ENCODE measurements at places on chromosomes 13 and 19.

DNA sequence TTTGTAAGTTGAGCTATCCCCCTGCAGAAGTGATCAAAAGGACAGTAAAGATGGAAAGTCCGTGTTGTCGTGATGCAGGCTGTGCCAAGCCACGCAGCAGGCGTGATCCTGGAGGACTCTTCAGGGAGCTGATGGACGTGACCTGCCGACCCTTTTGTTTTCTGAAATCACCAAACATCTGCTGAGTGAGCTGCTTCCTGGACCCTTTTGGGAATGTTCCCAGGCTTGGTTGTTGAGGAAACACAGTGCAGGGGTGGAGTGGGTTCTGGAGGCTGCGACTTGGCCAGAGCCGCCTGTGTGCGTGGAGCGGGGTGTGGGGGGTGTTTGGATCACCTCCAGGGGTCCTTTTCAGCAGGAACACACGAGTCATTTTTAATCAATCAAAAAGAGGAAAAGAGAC is 15.4 kb upstream of the CPAMD8 start:
- no peak for DNase-seq

DNA sequence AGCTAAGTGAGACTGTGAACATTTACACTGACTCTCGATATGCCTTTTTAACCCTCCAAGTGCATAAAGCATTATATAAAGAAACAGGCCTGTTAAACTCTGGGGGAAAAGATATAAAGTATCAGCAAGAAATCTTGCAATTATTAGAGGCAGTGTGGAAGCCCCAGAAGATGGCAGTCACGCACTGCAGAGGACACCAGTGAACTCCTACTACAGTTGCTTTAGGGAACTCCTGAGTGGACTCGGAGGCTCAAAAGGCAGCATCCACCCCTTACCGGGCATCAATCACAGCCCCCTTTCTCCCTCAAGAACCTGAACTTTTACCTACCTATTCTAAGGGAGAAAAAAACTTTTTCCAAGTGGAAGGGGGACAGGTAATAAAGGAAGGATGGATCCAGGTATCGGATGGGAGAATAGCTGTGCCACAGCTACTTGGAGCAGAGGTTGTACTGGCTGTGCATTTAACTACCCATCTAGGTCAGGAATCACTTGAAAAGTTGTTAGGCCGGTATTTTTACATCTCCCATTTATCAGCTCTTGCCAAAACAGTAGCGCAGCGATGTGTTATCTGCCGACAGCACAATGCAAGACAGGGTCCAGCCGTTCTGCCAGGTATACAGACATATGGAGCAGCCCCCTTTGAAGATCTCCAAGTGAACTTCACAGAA is 80.1 kb downstream of the ZNF486 start:
- DNase-seq = no peak

DNA sequence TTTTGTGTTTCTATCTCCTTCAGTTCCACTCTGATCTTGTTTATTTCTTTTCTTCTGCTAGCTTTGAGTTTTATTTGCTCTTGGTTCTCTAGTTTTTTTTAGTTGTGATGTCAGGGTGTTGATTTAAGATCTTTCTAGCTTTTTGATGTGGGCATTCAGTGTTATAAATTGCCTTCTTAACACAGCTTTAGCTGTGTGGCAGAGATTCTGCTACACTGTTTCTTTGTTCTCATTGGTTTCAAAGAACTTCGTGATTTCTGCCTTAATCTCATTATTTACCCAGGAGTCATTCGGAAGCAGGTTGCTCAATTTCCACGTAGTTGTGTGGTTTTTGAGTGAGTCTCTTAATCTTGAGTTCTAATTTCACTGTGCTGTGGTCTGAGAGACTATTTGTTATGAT is 251.7 kb upstream of the HTR2A start:
- no peak for DNase-seq

DNA sequence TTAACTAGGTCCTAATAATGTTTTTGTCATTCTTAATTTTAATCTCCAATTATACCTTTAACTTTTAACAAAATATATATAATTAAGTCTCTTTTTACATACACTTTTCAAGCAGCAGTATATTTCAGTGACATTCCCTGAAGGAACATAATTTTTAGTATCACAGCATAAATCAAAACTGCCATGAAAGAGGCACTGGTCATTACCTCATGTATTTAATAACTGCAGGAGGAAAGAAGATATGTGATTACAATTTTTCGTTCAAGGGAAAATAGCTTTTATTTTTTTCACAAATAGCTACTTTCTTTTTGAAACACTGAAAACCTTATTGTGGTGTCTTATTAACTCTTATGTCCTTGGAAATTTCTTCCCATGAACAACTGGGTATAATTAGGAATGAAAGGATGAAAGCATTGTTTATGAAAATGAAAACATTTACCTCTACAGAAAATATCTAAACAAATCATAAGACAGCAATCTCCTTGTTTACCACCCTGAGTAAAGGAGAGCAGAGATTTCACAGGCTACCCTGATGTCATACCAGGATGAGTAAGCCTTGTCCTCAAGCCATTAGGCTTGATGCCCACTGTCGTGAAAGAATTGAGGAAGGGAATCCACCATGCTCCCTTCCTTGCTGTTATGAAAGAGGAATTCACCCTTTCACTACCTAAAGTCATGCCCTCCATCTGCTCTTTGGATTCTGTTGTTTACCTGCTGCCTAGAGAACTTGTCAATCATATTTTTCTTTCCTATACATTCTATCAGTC is 877.2 kb upstream of the PCDH20 start:
- DNase-seq = no peak

GRCh38 chr13:73751290-73751689 is 382.9 kb downstream of the KLF12 start:
- DNase-seq = no peak

- DNase-seq = no peak
These were observed 9.6 kb upstream of the CYSLTR2 start for GRCh38 chr13:48644141-48644540.

DNA sequence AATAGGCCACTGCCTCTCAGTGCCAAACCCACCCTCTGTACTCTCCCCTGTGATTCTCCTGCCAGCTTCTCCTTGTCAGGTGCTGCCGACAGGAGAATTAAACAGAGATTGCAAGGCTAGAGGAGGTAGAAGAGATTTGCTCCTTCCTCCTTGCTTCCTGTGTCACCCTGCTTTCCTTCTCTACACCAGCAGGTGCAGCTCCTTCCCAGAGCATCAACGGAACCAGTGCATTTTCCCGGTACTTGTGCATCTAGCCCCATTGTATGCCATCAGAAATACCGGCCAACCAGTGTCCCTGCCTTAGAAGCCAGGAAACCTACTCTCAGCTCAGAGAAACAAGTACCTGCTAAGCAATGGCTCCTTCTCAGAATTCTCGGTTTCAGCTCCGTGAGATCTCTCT is 253.2 kb downstream of the SUCLA2 start:
- no peak for DNase-seq

- DNase-seq = no peak
These were observed 5.0 kb upstream of the EML2 start for GRCh38 chr19:45643927-45644771.

- no peak for DNase-seq
These were observed 6.2 kb downstream of the ZC3H4 start for GRCh38 chr19:47107202-47107952.

- no peak for DNase-seq
These were observed 4.9 kb downstream of the NAPA start for GRCh38 chr19:47509973-47510372.

GRCh38 chr13:53920916-53921315 is 892.3 kb downstream of the OLFM4 start:
- no peak for DNase-seq

- DNase-seq = no peak
These were observed 536.4 kb downstream of the IRS2 start for GRCh38 chr13:109249780-109250528.

All from NCI-H1417 treated with DMSO at 0.1 percent for 48 hours (cell line).